ENCODE measurements at places on chromosomes 11 and 22.

DNA sequence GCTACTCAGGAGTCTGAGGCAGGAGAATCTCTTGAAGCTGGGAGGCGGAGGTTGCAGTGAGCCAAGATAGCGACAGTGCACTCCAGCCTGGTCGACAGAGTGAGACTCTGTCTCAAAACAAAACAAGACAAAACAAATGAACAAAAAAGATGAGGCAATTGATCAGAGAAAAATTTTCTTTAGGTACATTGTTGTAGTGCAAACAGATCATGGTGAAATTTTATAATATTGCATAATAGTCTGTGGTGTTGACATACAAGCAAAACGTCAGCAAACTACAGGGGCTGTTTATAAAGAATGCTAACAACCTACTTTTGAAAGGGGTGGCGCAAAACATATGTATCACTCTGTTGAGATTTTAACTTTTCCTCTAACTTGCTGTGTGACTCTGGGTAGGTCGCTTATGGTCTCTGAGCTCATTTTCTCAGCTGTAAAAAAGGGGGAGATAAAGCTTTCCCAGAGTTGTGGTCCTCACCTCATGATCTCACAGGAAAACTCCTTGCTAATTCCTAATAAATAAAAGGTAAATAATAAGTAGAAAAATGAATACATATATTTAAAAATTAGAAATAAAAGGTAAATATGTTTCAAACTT is 64.8 kb upstream of the NUP160 start:
- no peak for DNase-seq

GRCh38 chr11:99489581-99489980 is 468.8 kb downstream of the CNTN5 start:
- DNase-seq: no peak

- DNase-seq: peak; percentile 67
Measured at GRCh38 chr11:12963792-12964536, 45.2 kb upstream of the RASSF10 start.

DNA sequence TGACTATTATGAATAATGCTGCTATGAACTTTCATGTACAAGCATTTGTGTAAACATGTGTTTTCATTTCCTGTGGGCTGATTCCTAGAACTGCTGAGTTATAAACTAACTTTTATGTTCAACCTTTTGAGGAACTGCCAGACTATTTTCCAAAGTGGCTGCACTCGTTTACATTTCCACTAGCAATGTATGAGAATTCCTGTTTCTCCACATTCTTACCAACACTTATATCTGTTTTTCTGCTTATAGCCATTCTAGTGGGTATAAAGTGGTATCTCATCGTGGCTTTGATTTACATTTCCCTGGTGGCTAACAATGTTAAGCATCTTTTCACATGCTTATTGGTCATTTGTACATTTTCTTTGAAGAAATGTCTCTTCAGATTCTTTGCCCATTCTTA is 35.2 kb upstream of the SCUBE2 start:
- no peak for DNase-seq

GRCh38 chr11:118202599-118203422 is 22.0 kb downstream of the JAML start:
- DNase-seq: peak; percentile 80

GRCh38 chr11:808427-809286 is 1.1 kb upstream of the RPLP2 start:
- peak; percentile 51 for DNase-seq

- no peak for DNase-seq
Measured at GRCh38 chr11:77425346-77425745, 48.5 kb downstream of the PAK1 start.

DNA sequence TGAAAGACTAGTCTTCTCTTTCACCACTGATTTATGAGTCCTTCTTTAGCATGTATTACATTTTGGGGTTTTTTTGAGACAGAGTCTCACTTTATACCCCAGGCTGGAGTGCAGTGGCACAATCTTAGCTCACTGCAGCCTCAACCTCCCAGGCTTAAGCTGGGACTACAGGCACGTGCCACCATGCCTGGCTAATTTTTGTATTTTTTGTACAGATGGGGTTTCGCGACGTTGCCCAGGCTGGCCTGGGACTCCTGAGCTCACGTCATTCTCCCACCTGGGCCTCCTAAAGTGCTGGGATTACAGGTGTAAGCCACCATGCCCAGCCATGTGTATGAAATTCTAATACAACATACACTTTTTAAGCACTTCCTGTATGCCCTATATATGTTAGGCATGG is 26.3 kb upstream of the CXCR5 start:
- no peak for DNase-seq

- no peak for DNase-seq
Measured at GRCh38 chr11:43947003-43947500, 4.6 kb downstream of the C11orf96 start.

- DNase-seq: no peak
Measured at GRCh38 chr11:6480299-6480914, 724 bp downstream of the ARFIP2 start.

GRCh38 chr11:109421981-109422869 is at the start of gene C11orf87:
TSS of gene C11orf87 (plus strand) at chr11:109422190. CDS start at chr11:109423634, 1,444 bp downstream.
- no peak for DNase-seq

DNA sequence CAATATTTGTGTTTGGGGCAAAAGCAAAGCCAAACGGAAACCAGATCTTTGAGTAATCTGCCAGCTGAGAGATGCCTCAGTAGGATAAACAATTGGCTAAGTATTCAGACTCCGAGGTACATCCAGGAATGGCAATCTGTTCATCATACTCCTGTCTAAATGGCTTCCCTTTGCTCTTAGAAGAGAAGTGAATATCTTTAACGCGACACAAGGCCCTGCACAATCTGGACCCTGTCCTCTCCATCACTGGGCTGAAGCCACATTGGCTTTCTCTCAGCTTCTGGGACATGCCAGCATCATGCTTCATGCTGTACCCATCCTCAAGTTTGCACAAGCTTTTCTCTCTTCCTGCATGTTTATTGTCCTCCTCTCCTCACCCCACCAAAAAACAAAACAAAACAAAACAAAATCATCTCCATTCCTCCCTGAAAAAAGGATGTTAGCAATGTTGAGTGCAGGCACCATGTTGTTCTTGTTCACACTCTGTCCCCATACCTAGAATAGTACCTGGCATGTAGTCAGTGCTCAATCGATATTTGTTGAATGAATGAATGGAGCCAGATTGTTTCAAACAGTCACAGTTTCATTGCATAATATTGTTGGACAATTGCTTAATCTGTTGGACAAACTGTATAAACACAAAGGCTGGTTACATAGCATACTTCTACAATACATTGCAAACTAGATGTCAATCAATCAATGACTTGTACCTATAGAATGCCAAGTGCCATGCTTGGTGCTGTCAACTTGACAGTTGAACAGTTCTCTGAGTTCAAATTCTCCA is 38.2 kb upstream of the SESN3 start:
- DNase-seq: no peak

GRCh38 chr11:44421090-44421675 is 111.2 kb upstream of the ALX4 start:
- no peak for DNase-seq

GRCh38 chr22:29207562-29208501 is 2.1 kb downstream of the EMID1 start:
- no peak for DNase-seq

GRCh38 chr11:29957431-29957830 is 59.4 kb downstream of the KCNA4 start:
- no peak for DNase-seq

DNA sequence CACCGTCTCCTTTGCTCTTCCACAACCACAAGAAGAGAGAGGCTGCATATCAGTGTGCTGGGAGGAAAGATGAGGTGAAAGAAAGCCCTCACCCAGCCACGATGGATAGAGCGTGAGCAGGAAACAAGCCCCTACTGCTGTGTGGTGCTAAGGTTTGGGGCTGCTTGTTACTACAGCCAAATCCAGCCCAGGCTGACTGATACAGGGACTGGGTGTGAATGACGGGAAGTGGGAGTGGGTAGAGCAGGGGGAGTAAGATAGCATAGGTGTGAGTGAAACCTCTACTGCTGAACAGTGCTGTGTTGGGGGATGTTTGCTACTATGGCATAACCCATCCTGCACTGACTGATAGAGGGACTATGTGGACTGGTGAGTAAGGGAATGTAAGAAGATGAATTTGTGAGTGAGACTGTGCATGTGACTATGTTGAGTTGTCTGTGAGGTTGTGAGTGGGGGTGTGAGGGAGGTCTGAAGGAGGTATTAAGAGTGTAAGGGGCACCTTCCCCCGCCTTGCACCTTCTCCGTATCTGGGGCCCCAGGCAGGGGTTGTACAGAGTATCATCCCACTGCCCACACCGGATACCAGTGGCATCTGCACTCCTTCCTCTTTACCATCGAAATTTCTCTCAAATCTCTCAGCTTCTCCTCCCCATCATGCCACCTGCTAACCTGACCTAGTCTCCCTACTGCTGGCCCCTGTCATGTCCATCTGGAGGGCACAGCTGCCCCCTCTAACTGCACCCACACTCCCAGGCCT is 91.5 kb downstream of the MN1 start:
- no peak for DNase-seq

DNA sequence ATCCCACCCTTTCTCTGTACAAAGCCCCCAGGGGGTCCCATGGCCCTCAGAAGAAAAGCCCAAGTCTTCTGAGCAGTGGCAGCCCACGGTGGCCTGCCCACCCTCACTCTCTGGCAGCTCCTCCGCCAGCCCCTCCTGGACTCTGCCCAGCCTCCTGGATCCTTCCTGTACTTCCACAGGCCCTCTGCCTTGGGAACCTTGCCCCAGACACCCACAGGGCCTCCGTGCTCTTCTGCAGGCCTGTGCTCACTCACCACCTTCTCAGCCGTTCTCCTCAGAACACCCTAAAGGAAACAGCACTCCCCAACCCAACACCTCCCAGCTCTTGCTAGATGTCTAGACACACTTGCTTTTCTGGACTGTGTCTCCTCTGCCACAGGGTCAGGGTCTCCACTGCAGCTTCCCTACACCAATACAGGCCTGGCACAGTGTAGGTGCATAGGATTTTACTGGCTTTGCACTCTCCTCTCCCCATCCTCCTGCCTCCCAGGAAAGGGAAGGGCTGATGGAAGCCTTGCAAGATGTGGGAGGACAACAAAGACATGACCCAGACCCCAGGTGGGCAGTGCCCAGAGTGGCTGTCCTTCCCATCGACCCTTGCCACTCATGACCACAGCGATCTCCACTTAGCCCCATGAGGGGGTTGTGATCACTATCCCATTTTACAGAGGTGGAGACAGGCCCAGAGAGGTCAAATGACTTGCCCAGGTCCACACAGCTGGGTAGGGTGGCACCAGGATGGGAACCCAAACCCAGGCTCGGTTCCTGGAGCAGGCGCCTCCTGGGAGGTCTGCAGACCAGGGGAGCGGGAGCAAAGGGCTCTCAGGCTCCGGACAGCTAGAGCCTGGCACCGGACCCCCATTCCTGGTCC is 2.0 kb downstream of the SCARF2 start:
- DNase-seq: no peak

- no peak for DNase-seq
Measured at GRCh38 chr11:65221026-65221425, 39.3 kb downstream of the CAPN1 start.

DNA sequence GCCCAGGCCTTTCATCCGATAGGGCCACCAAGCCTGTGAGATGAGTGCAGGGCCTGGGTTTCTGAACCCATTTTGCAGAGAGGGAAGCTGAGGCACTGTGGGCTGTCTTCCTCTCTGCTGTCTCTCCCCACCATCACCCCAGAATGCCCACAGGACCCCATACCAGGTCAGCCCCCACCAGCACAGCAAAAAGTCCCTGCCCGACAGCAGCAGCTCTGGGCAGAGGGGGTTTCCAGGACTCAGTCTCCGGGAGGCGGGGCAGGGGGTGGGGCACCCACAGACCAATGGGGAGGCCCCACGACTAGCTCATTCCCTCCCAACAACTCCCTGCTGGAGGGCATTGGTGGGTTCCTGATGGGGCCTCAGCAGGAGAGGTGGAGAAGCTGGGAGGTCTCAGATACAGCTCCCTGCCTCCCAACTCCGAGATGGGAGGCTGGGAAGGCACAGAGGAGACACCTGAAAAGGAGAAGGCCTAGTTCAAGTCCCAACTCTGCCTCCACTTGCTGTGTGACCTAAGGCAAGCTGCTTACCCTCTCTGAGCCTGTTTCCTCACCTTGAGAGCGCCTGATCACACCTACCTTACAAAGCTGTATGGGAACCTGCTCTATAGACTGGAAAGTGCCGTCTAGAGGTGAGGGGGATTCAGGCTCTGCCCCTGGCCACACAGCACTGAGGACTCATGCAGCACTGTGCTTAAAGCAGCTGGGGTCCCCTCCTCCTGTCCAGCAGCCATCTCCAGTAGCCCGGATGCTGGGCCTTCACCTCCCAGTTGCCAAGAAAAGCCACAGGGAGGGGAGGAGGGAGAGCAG is 3.5 kb downstream of the CBX7 start:
- peak; percentile 82 for DNase-seq

- no peak for DNase-seq
Measured at GRCh38 chr11:77548552-77549445, 41.0 kb upstream of the AQP11 start.

- no peak for DNase-seq
Measured at GRCh38 chr11:134573857-134574256, 161.8 kb upstream of the B3GAT1 start.

GRCh38 chr11:118200901-118201680 is 23.7 kb downstream of the JAML start:
- DNase-seq: peak; percentile 64

- DNase-seq: peak; percentile 65
Measured at GRCh38 chr11:63906585-63906984, 10.4 kb downstream of the RCOR2 start.

GRCh38 chr11:91173701-91174100 is 950.9 kb upstream of the CHORDC1 start:
- DNase-seq: no peak

- no peak for DNase-seq
Measured at GRCh38 chr11:15841931-15842740, 514.2 kb downstream of the SOX6 start.

GRCh38 chr11:35662649-35663407 is at the start of gene TRIM44:
TSS of gene TRIM44 (plus strand) at chr11:35662775. CDS start at chr11:35663112, 337 bp downstream.
- peak; percentile 83 for DNase-seq

DNA sequence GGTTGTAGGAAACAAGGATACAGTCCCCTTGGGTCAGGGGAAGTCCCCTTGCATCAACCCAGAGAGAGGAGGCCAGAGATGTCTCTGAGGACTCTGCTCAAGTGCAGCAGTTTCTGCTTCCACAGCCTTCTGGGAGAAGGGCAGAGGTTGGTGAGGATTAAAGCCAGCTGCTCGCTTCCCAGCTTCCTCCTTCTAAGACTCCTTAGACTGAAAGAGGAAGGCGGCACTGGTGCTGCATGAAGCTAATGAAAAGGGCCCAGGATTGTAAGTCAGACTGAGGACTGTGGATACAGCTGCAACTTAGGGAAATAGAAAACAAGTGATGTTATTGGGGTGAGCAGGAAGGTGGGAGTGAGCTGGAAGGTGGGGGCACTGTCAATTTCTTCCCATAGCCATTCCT is at the start of gene OR52K1:
Gene OR52K1, plus strand, starts transcription at position 202 of the 400 bp plus-strand sequence. CDS start 6,255 bp downstream, outside the sequence.
- DNase-seq: no peak

GRCh38 chr22:32815943-32816342 is 14.4 kb downstream of the TIMP3 start:
- DNase-seq: no peak

GRCh38 chr22:49163960-49164690 is 663.5 kb downstream of the BRD1 start:
- no peak for DNase-seq

GRCh38 chr22:20009582-20010306 is 6.9 kb downstream of the ARVCF start:
- DNase-seq: no peak
